ENCODE measurements at places on chromosomes 12 and 14. TPM values are rescaled to one million over a fixed set of nuclear protein-coding genes. Genes with fewer than 3 reads are reported as not detected.

DNA sequence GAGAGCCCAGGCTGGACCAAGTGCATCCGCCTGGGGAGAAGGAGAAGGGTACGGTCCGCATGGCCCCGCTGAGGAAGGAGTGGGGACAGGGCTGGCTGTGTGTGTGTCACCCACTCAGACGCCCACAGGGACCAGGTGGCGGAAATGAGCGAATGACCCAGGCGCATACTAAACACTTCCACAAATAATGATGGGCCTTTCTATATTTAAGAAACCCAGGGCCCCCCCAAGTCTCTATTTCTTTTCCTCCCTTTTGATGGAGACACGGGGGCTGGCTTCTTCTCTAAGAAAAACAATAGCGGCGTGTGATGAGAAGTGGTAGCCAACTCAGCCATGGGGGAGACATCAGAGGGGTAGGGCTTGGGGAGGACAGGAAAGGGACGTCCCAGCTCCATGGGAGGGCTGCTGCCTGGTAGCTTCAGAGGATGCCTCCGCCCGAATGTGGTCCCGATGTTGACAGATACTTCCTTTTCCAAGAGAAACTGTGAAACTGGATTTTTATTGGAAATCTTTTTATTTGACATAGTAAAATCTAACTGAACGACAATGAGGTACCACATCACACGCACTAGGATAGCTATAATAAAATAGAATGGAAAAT, 6.3 kb upstream of the MAP1LC3B2 start:
- no peak for DNase-seq

DNA sequence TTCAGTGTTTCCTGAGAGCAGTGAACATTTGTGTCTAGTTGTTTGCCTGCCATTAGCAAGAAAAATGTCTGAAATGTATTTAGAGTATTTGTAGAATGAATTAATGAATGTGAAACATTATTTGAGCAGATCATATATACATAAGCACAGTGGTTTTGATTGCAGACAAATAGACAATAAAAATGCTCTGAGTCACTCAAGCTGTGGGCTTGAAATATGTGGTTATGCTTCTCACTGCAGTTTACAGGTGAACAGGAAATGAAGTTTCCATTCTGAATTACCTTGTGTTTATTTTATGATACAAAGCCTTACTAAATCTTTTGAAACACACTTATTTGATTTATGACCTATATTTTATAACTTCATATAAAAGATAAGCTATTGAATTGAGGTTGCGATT, 827.7 kb downstream of the TMTC2 start:
- DNase-seq = no peak

DNA sequence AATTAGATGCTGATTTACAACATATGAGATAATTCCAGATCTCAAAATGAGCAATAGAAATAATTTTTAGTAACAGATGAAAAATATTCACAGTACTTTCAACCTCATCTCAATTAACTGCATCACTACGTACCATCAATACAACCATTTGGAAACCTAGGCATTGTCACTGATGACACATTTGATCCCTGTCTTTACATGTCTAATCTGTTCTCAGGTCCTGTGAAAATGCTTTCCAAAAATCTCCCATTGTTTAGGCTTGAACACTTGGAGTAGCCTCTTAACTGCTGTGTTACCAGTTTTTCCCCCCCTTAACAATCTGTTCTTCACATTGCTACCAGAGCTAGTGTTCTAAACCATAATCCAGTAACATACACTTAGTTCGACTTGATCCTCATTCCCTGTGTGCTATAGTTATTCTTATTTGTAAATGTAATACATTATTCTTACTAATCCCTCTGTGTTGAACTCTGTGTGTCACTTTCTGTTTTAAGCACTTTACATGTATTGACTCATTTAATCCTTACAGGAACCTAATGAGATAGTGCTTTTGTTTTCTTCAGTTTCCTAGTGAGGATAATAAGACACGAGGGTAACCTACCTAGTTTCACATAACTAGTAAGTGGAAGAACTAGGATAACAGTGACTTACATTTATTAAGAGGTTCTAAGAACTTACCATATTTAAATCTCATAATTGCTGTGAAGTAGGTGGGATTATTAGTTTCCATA, 41.7 kb downstream of the LARP4 start:
- DNase-seq = no peak

GRCh38 chr12:90924406-90924805, 30.6 kb downstream of the CCER1 start:
- no peak for DNase-seq

DNA sequence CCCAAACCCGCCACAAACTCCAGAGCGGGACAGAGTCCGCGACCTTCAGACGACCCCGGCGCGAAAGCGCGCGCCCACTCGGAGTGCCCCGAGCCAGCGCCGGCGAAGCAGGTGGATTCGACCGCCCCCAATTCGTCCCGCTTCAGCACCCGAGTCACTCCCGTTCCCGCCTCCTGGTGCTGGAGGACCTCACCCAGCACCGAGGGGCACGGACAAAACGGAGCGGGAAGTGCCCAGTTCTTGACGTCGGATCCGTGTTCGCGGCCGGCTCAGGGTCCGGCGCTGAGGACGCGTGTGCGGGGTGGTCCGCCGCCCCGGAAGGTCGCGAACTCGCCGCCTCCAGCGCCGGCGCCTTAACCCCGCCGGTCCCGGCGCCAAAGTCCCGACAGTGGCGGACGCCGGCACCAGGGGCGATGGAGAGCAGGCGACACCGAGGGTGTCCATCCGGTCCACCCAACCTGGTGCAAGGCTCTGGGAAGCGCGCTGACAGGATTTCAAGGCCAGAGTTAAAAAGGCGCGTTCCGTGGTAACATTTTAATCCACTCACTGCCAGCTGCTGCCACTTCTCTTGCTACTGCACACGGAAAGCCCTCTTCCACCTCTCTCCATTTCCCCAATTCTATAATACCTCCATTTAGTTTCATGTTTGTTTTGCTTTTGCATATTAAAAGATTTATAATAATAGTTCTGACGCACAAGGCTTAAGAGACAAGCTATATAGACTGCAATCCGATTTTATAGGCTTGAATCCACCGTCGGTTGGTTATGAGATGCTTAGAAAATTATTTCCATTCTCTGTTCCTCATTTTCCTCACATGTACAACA, 240.0 kb upstream of the CPNE8 start:
- DNase-seq = peak; percentile 43

GRCh38 chr12:89707703-89708564, 704 bp downstream of the ATP2B1 start:
- peak; percentile 53 for DNase-seq

DNA sequence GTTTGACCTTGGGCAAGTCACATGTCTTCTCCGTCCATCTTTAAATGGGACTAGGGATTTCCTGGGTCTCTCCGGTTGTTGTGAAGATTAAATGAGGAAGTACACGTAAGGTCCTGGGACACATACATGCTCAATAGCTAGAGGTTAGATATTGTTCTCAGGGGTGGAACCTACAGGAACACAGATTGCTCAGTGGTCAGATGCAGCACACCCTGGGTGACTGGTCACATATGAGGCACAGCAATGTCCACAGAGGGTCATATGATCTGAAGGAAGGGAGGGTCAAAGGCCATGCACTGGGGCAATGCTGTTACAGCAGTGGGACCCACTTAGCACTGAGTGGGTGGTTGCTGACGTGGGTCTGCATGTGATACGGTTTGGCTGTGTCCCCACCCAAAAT, 11.4 kb upstream of the SLC8B1 start:
- no peak for DNase-seq

DNA sequence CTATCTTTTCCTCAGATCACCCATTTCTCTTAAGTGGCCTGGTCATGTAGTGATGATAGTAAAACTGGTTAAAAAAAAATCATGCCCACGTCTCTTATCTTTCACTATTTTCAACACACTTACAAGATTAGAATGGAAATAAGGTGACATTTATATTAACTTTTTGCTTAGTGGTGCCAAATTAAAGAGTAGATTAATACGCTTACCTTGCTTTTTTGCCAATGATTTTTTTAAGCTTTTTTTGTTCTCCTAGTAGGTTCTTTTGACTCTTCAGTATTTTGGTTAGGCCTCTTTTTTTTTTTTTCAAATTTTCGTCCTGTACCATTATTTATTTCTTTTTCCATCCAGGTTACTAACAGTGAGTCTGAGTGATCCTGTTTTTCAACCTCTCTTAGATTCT, 147.9 kb downstream of the PTCSC3 start:
- no peak for DNase-seq

OR6C6 gene
- not detected for total RNA-seq

CCDC197 gene
- not detected for total RNA-seq

HSPB8 gene
- total RNA-seq = not detected
